DMS153 (cell line): ENCODE measurements at places on chromosomes 3 and 15.

DNA sequence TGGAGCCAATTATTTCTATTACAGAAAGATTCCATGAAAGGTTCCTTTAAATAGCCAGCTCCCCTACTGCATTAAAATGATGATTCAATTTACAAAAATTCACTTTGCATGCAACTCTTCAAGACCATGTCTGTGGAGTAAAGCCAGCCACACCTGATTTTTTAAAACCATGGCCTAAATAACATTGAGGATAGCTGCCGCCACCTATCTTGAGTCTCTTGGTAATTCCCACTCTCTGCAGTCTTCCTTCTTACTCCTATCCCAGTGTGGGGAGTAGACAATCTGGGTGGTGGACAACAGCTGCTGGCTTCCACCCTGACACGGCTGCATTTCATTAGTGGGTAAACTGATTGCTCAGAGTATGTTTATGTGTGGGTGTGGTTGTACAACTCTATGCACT lies 10.7 kb downstream of the LRTM1 start:
- no peak for DNase-seq

GRCh38 chr15:66928784-66929183 lies 136.6 kb upstream of the SMAD3 start:
- no peak for DNase-seq

DNA sequence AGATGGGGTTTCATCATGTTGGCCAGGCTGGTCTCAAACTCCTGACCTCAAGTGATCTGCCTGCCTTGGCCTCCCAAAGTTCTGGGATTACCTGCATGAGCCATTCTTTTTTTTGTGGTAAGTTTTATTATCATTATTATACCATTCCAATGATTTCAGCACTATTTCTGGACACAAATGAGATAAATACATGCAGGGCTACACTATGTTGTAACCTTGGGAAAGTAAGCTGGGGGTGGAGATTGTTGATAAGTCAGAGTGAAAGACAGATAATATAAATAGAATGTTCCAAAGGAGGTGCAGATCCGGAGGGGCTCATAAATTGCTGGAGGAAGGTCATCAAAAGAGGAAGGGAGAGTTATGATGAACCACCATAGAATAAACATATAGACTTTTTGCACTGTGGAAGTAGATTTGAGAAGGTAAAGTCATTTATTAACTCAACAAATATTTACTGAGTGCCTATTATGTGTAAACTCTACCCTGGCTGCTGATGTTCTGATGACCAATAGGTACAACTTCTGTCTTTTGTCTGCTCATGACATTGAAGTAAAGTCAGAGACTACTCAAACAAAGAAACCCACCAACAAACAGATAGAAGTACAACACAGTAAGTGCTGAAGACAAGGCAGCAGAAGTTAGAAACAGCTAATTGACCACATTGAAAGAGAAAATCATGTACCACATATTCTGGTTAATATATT lies 478.9 kb upstream of the GOLIM4 start:
- no peak for DNase-seq

- no peak for DNase-seq
Observed at GRCh38 chr3:9087831-9088413, 124.7 kb upstream of the RAD18 start.

GRCh38 chr3:190012314-190012782 lies 108.3 kb downstream of the P3H2 start:
- no peak for DNase-seq

GRCh38 chr3:41660510-41660909 lies 301.4 kb downstream of the ULK4 start:
- no peak for DNase-seq

GRCh38 chr15:76495487-76495886 lies 158.9 kb downstream of the ISL2 start:
- DNase-seq, result no peak

DNA sequence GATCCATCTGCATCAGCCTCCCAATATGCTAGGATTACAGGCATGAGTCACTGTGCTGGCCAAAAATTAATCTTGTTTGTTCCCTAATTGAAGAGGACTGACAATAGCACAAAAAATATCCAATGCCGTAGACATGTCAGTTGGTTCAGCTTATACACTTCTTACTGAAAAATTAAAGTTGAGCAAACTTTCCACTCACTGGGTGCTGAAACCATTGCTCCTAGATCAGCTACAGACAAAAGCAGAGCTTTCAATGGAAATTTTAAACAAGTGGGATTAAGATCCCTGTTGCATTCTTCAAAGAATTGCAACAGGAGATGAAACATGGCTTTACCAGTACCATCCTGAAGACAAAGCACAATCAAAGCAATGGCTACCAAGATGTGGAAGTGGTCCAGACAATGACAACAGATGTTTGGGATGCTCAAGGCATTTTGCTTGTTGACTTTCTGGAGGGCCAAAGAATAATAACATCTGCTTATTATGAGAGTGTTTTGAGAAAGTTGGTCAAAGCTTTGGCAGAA lies 16.0 kb downstream of the ISLR2 start:
- DNase-seq, result no peak

DNA sequence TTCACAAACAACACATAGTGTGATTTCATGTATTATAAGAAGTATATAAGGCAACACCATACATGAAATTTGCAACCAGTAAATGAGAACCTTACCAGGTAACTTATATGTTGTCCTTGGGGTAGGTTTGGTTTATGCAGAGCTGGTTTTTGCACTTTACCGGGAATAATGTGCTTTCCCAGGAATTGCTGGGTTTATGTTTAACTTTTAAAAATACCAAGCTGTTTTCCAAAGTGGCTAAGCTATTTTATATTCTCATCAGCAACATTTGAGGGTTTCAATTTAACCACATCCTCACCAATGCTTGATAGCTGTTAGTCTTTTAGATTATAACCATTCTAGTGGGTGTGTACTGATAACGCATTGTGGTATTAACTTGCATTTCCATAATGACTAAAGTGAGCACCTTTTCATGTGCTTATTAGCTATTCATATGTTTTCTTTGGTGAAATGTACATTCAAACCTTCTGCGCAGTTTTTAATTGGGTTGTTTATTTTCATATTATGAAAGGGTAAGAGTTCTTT lies 71.6 kb downstream of the KY start:
- DNase-seq, result no peak

- no peak for DNase-seq
Observed at GRCh38 chr3:5846261-5846660, 658.8 kb downstream of the EDEM1 start.

DNA sequence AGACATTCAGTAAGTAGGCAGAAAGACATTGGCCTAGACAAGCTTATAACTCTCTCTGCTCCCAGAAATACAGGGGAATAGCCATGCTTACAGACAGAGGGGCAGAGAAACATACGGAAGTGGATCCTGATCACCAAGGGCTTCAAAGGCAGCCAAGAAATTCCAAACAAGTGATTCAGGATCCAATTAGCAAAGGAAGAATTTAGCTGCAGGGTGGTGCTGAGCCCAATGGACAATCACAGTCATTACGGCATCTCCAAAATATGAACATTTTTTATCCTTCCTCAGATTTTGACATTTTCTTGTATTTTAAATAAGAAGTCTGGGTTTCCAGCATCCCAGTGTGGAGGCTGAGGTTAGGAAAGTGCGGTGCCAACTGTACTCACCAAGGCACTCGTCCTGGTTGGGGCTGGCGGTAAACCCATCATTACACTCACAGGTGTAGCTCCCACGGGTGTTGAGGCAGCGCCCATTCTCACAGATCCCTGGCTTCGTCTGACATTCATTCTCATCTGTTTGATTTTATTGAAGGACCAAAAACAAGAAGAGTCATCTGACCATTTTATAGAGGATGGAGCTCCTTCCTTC lies 96.8 kb downstream of the DUT start:
- no peak for DNase-seq
